LNCaP clone FGC (cell line): ENCODE measurements at places on chromosomes 4 and X.

DNA sequence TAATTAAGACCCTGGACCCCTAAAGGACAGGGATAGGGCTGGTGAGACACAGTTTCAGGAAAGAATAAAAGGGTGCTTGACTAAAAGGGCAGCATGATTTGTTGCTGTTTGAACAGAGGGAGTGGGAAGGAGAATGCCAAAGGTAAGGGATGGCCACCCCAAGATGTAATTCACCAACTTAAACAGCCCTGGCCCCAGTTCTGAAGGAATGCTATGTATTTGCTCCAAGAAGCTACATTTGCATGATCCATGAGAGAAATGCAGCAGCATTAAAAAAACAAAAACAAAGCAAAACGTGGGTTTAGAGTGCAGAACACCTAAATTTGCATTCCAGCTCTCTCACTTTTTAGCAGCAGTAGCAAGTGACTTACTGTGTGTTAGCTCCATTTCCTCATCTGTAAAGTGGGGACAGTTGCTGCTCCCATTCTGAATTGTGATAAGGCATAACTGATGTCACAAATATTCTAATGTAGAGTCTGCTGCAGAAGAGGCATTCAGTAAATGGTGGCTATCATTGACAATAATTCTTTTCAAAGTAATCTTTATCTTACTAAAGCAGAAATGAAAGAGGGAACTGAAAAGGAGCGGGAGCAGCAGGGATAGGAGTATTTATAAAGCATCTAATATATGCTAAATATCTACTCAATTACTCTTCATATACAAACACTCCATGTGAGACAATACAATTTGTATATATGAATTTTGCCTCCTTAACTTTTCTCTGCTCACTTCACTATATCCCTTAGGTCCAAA is 115.8 kb downstream of the PPARGC1A start:
- DNase-seq, result no peak

- DNase-seq, result peak; percentile 54
Measured at GRCh38 chr4:106369456-106370060, 980 bp upstream of the GIMD1 start.

DNA sequence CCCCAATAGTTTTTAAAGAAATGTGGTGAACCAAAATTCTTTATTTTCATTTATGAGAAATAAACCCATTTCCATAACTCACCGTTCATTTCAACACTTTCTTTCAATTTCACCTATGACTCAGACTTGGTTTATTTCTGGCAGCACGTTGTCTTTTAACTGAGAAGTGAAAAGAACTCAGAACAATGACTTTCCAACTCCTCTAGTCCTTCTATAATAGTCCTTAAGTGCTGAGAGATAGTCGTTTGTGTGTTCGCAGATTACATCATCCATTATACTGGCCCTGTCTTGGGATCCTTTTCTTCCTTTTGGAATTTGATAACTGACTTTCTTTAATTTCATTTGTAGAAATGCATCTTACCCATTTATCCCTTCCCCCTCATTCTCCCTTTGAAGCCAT is 113.6 kb downstream of the GLUD2 start:
- no peak for DNase-seq

DNA sequence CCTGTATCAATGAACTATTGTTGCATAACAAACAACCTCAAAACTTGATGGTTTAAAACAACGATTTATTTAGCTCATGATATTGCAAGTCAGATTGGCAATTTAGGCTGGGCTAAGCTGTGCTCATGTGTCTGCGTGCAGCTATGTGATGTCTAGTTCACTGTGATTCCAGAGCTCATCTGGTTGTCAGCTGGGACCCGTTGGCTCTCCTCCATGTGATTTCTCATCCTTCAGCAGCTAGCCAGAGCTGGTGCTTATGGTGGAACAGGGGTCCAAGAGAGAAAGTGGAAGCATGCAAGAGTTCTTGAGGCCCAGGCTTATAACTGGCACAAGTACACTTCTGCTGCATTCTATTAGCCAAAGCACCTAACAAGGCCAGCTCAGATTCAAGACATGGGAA is 28.8 kb upstream of the TRPC3 start:
- DNase-seq, result no peak

- no peak for DNase-seq
Measured at GRCh38 chrX:2717312-2717711, 26.2 kb downstream of the CD99 start.

DNA sequence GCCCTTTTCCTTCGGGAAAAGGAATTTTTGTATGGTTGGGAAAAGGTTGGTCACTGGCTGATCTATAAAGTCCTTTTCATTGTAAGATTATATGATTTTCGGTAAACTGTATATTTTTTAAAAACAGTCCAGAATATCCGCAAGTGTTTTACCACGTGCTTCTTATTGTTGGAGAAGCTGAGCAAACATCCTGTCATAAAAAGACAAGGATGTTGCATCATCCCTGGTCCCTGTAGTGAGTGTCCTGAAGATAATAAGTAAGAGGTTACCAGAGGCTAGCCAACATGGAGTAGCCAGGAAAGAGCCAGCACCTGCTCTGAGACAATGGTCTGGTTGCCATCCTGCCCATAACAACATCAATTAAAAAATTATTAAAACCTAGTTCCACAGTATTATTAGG is 5.1 kb downstream of the CXCL9 start:
- DNase-seq, result no peak

DNA sequence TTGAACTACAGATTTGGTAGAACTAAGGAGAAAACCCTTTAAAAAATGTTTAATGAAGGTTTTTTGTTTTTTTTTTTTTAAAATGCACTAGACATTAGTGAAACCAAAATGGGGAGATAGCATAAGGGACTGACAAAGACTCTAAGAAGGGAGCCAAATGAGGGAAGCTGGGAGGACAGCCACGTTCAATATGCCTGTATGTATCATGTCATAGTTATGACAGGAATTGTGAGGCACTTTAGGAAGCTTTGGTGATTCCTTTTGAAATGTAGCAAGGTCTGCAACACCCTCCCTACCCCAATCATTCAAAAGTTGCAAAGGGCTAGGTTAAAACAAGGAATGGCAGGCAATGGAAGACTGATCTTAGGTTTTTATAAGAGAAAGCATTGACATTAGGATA is 526.0 kb downstream of the TLL1 start:
- no peak for DNase-seq

DNA sequence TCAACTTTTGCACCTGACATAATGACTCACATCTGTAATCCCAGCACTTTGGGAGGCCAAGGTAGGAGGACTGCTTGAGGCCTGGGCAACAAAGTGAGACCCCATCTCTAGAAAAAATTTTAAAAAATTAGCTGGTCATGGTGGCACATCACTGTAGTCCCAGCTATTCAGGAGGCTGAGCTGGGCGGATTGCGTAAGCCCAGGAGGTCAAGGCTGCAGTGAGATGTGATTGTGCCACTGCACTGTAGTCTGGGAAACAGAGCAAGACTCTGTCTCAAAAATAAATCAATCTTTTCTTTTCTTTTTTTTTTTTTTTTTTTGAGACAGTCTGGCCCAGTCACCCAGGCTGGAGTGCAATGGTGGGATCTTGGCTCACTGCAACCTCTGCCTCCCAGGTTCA is 52.5 kb downstream of the NIPAL1 start:
- no peak for DNase-seq

- DNase-seq, result no peak
Measured at GRCh38 chr4:127134490-127134889, 498.3 kb upstream of the INTU start.

DNA sequence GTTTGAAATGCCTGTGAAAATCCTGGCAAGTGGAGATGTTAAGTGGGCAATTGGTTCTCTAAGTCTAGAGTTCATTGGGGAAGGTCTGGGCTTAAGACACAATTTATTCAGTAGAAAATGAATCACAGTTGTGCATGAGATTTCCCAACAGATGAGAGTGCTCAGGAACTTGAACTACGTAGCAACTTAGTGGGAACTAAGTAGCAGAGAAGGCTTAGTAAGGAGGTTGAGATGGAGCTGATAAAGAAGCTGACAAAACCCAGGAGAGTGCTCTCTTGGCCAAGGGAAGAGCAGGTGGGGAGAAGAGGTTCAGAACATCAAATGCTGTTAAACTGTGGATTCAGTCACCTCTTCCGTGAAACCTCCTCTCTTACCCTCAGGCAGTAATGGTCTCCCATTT is 33.0 kb downstream of the AFF1 start:
- no peak for DNase-seq

DNA sequence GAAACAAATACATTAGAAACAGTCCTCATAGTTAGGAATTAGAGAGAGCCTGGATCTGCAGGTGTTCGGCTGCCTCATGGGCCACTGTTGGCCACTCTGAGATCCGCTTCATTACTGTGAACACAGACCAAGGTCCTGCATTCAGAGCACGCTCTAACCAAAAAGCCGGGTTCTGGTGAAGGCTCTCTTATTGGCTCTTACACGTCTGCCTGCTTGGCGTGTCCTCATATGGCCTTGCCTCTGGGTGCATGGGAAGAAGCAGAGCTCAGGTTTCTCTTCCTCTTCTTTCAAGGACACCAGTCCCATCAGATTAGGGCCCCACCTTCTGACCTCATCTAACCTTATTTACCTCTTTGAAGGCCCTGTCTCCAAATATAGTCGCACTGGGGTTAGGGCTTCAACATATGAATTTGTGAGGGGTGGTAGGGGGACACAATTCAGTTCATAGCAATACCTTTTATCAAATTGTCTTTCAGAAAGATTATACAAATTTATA is 37.1 kb upstream of the ELF2 start:
- peak; percentile 87 for DNase-seq

GRCh38 chrX:91279479-91279878 is 155.2 kb upstream of the PABPC5 start:
- no peak for DNase-seq

GRCh38 chr4:15648600-15648999 is 6.6 kb downstream of the FBXL5 start:
- DNase-seq, result no peak

GRCh38 chr4:65668201-65669089 is 1.8 kb downstream of the EPHA5 start:
- no peak for DNase-seq

- DNase-seq, result no peak
Measured at GRCh38 chr4:182449186-182449929, 206.2 kb downstream of the TENM3 start.

DNA sequence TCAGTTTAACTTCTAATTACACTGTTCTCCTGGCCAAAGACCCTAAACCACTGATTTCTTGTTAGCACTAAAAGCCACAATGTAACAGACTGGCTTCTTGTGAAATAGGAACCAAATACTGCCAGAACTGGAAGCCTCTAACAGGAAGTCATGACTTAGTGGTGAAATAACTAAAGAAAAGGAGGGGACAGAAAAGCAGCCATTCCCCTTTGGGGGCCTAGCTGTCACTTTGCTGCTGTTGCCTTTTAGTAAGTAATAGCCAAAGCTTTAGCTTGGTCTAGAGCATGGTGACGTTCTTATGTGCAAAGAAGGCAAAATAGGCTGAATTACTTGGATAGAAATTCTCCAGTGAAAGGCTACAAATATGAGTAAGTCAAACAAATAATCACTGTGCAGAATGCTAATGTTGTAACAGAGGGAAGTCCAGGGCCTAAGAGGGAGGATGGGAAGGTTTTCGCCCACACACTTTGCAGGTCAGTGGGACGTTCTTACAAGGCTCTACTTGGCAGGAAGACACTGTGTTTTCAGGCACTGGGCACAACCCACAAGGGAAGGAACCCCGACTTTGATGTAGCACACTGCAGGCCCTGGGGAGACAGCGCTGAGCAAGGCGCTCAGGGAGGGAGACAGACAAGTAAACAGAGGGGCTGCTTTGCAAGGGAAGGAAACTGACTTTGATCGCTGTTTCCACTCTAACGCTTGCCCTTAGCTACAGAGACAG is 16.7 kb downstream of the GAB3 start:
- no peak for DNase-seq

GRCh38 chr4:2390784-2391421 is 27.5 kb downstream of the ZFYVE28 start:
- DNase-seq, result no peak

GRCh38 chr4:88275516-88275915 is 8.8 kb downstream of the PPM1K start:
- DNase-seq, result no peak

DNA sequence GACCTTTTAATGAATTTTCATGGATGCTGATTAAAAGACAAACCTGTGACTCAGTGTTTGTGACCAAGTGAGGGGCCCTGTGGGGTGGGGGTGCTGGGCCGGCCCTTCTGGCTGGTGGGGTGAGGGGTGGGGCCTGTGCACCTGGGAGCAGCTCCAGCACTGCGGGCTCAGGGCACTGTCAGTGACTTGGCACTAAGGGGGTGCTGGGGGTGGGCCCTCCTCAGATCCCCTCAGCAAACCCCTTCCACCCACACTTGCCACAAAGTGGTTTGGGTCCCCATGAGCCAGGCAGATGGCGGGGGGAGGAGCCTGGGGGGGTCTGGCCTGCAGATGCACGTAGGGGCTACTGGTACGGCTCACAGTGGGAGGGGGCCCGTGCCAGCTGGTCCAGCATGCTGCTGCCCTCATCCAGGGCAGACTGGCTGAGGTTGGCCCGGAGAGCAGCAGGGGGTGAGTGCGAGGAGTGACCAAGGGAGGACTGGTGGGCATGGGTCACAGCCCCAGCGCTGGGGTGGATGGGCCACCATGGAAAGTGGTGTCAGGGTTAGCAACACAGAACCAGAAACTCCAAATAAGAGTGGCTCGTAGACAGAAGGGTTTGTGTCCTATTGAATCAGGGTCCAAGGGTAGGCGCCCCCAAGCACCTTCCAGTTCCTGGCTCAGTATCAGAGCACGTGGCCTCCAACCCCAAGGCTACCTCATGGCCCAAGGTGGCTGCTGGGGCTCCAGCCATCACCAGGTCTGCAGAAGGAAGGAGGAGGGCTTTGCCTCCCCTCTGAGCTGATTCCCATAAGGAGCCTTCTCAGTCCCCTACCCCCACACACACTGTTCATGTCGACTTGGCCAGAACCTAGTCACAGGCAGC is 10.1 kb downstream of the NKX1-1 start:
- DNase-seq, result no peak

DNA sequence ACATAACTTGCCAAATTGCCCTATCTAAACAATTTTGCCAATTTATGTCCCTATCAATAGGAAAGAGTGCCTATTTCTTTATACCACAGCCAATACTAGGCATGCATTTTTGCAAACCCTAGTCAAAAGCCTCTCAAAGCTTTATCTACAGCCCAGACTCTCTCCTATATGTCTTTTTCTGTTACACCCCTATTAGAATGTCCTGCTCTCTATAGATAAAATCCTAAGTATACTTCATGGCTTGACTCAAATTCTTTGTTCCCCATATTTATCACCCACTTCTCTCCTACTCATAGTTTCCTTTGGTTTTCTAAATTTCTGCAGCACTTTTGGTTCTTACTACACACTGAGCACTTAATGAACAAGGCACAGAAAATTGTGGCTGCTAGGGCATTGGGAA is 38.0 kb downstream of the NUP62CL start:
- no peak for DNase-seq

DNA sequence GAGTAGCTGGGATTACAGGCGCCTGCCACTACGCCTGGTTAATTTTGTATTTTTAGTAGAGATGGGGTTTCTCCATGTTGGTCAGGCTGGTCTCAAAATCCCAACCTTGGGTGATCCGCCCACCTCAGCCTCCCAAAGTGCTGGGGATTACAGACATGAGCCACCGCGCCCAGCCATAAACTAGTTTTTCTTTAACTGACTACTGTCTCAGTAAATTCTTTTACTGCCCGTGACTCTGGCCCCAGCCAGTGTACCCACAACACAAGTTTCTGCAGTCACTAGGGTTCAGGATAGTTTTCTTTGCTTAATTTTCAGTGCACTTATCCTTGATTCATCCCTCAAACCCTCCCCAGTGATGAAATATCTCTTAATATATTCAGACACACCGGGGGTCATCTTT is 8.3 kb downstream of the SHROOM2 start:
- no peak for DNase-seq
